ENCODE measurements at places on chromosomes 1 and 21.

- no peak for DNase-seq
Measured at GRCh38 chr1:114338191-114338890, 172.7 kb downstream of the TRIM33 start.

GRCh38 chr1:203676455-203676854 is 49.8 kb downstream of the ATP2B4 start:
- no peak for DNase-seq

DNA sequence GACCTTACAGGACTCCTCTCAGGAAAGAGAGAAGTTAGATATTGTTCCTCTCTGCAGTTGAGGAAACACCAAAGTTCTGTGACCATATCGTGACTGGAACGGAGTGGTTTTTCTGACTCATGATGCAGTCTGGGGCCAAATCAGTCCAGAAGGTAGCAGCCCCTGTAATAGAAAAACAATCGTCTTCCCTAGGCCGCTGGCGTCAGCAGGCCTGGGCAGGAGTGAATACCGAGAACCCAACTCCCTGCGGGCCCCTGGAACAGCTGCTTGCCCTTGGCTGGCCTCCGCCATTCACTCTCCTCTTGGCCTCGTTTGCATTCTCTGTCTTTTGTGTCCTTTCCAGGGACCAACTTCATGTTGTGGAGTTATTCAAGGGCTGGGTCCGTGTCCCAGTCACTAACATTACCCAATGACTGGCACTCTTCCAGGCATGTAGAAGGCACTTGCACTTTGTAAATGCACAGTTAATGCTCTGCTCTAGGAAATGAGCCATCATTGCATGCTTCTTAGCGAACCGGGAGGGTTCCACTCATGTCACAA is 10.9 kb upstream of the CD101 start:
- DNase-seq: peak; percentile 64

DNA sequence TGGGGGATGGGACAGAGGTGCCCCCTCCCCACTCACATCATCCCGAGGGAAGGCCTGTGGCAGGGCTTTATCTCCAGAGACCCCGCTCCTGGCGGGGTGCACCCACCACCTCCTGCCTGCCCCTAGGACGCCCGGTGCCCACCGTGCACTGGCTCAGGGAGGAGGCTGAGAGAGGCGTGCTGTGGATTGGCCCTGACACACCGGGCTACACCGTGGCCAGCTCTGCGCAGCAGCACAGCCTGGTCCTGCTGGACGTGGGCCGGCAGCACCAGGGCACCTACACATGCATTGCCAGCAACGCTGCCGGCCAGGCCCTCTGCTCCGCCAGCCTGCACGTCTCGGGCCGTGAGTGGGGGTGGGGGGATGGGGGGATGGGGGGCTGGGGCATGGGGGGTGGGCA is 71.7 kb downstream of the TRIM11 start:
- peak; percentile 7 for DNase-seq

- DNase-seq: no peak
Measured at GRCh38 chr1:234357831-234358230, 15.4 kb upstream of the COA6 start.

GRCh38 chr1:117815926-117816325 is 113.5 kb downstream of the GDAP2 start:
- no peak for DNase-seq

- DNase-seq: peak; percentile 73
Measured at GRCh38 chr1:87953732-87954344, 625.2 kb downstream of the LMO4 start.

GRCh38 chr1:43703836-43704235 is 3.5 kb upstream of the ST3GAL3 start:
- DNase-seq: no peak

DNA sequence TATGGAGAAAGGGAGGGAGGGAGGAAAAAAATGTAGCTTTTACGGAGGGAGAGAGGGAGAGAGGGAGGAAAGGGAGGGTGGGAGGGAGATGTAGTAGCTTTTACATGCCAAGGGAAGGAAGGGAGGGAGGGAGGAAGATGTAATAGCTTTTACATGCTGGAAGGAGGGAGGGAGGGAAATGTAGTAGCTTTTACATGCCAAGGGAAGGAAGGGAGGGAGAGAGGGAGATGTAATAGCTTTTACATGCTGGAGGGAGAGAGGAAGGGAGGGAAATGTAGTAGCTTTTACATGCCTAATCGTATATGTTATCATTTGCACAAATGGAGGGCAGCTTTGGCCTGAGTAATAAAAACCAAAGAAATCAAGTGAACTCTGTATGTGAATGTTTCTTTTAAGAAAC is 35.6 kb downstream of the EEIG2 start:
- DNase-seq: no peak

- no peak for DNase-seq
Measured at GRCh38 chr1:94115254-94115899, 5.6 kb downstream of the ABCA4 start.

GRCh38 chr21:39022863-39023693 is 160.2 kb downstream of the PSMG1 start:
- DNase-seq: peak; percentile 54

- DNase-seq: no peak
Measured at GRCh38 chr1:223711173-223711572, 1.2 kb upstream of the CAPN2 start.

DNA sequence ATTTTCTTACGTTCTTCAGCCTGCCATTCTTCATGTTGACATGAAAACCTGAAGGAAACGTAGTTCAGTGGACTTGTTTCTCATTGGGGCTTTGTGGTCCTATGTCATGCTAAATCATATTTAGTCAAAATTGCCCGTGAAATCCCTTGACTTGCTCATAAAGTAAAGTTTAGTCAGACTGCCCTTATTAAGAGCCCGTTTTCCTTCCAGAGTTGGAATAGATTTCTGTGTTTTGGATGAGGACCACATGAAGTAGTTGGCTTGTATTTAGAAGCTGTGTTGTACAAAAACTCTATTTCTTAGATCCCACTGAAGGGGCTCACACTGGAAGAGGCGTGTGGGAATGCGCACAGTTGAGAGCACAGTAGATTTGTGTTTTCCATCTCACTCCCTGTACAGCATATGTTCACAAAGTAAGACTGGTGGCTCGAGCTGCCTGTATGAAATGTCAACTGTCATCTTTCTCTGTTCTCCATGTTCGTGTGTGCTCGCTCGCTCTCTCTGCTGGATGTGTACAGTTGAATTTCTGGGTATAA is 42.4 kb downstream of the CAMTA1 start:
- no peak for DNase-seq

DNA sequence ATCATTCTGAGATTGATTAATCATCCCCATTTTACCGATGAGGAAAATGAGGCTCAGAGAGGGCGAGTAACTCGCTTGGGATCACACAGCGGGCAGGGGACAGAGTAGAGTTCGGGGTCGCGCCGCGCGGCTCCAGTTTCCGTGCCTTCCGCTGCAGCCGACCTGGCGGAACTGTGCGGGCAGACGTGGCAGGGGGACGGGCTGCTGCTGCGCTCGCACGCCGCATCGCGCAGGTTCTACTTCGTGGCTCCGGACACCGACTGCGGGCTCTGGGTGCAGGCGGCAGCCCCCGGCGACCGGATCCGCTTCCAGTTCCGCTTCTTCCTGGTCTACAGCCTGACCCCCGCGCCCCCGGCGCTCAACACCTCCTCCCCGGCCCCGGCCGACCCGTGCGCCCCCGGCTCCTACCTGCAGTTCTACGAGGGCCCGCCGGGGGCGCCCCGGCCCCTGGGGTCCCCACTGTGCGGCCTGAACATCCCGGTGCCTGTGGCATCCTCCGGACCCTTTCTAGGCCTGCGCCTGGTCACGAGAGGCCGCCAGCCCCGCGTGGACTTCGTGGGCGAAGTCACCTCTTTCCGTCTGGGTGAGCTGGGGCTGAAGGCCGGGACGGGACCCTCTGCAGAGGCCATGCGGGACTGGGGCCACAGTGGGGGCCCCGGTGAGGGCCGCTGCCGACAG is 2.3 kb downstream of the LDLRAD2 start:
- DNase-seq: no peak

DNA sequence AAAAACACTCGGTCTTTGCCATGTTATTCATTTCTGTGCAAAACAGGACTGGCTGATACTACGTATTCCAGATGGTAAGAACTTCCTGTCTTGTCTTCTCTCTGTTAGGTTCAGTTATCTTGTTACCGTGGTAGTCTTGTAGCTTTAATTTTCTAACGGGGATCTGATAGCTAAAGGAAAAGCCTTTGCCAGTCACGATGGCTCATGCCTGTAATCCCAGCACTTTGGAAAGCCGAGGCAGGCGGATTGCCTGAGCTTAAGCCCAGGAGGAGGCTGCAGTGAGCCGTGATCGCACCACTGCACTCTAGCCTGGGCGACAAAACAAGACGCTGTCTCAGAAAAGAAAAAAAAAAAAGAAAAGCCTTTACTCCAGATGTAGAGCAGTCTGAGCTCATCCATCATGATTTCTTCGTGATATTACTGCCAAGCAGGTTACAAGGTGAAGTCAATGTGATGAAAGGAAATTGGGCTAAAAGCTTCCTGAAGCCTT is 11.1 kb upstream of the MSTO1 start:
- no peak for DNase-seq

GRCh38 chr1:206951318-206952100 is 5.2 kb upstream of the PIGR start:
- no peak for DNase-seq

DNA sequence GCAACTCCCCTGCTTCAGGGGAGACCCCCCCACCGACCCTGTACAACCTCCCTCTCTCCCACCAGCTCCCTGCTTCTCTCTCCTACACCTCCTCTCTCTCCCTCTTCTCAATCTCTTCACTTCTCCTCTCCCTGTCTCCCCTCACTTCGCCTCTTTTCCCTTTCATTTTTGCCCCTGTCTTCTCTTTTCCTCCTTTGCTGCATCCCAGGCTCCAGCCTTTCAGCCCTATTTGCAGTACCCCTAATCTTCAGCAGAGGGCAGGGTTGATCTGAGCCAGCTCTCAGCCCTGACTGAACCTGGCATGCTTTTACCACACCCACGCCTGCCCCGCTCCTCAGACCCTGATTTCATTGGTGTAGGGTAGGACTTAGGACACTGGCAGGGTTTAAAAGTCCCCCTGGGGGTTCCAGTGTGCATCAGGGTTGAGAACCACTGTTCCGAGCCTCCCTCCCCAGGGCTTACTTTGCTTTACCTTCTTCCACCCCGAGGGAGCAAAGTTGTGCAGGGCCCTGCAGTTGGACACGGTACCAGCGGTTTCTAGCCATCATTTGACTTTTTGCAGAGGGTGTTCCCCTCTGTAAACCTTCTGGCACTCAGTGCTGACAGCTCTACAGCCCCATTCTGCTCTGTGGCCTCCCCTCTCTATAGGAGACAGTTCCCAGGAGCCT is 67.3 kb upstream of the CNTN2 start:
- peak; percentile 53 for DNase-seq

DNA sequence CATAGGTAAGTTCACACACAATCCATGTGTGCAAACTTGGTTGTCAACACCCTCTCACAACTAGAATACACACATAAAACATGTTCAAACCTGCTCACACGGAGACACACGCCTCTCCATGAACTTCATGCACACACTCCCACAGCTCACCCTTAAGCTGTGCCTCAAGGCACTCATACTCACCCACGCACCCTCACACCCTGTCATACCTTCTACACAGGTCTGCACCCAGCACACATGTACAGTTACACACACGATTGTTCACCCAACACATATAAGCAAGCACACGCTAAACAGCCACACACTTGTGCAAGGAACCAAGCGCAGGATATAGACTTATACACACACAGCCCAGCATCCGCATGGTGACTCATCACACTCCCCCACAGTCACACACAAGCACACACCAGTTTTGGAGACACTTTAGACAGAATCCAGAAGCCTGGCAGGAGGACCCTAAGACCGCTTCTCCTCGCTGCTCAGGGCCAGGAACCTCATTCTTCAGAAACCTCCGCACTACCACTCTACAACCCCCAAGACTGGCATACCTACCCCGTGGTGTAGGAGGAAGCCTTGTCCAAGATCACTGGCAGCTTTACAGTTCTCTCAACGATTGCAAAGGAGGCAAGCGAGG is 58.7 kb upstream of the ZC3H12A start:
- DNase-seq: no peak

DNA sequence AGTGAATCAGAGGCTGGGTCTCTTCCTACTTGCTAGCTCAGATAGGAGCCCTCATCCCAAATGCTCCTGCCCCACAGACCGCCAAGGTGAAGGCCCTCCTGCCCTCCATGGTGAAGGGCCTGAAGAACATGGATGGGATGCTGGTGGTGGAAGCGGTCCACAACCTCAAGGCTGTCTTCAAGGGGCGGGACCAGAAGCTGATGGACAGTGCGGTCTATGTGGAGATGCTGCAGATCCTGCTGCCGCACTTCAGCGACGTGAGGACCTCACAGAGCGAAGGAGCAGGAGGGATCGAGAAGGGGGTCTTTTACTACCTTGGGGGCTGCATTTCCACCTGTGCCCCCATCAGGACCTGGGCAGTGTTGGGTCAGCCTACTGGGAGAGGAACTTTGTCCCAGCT is 14.6 kb upstream of the TTC4 start:
- no peak for DNase-seq
